ENCODE measurements at places on chromosomes 12 and 14. TPM values are rescaled to one million over a fixed set of nuclear protein-coding genes. Genes with fewer than 3 reads are reported as not detected.

Gene SLCO1C1
- polyA plus RNA-seq = not detected

Gene TPPP2
- not detected for polyA plus RNA-seq

Gene FKBP11
- polyA plus RNA-seq = 99.2 TPM

Gene PPP4R3A
- 46.9 TPM for polyA plus RNA-seq

Gene TMEM30B
- polyA plus RNA-seq = 0.24 TPM

Gene KLRC4
- not detected for polyA plus RNA-seq

Gene CLEC9A
- polyA plus RNA-seq = not detected

- no peak for DNase-seq
These were observed 119.1 kb downstream of the TTC7B start for GRCh38 chr14:90697132-90697531.

- no peak for DNase-seq
These were observed 71.9 kb downstream of the TUNAR start for GRCh38 chr14:95948558-95948981.

DNA sequence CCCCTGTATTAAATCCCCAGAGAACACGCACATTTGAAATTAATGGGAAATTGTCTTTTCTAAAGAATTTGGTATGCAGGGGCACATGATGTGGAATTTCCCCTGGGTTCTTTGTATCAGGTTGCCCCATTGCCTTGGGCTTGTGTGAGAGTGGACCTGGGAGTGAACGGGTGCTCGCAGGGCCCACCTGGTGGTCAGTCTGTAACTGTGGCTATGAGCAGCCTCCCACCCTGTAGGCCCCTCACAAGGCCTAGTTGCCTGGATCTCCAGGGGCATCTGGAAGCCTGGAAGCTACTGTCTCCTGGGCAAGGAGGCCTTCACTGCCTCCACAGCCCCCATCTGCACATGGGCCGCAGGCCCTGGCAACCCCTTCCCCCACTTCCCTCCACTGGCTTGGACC, 96.7 kb downstream of the SLC25A47 start:
- no peak for DNase-seq

GRCh38 chr12:95978351-95978750, 17.8 kb downstream of the HAL start:
- no peak for DNase-seq

DNA sequence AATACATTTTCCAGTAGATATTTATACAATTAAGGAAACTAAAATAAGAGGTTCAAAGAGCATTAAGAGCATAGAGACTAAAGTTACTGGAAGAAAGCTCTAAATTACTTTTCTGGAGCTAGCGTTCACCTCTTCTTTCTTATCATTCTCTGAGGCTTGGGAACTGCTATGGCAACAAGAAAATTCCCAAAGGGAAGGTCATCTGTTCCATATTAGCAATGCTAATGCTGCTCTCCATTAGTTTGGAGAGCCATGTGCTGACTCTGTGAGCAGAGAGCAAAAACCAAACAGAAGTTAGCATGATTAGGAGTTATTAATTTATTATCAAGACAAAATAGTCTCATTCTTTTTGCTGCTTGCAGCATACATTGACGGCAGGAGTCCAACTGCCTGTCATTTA, 143.1 kb upstream of the SLC16A7 start:
- DNase-seq = no peak

- no peak for DNase-seq
These were observed 2.3 kb downstream of the CLEC2B start for GRCh38 chr12:9866860-9867269.

GRCh38 chr12:127024791-127025190, 1242.2 kb upstream of the TMEM132C start:
- DNase-seq = no peak

DNA sequence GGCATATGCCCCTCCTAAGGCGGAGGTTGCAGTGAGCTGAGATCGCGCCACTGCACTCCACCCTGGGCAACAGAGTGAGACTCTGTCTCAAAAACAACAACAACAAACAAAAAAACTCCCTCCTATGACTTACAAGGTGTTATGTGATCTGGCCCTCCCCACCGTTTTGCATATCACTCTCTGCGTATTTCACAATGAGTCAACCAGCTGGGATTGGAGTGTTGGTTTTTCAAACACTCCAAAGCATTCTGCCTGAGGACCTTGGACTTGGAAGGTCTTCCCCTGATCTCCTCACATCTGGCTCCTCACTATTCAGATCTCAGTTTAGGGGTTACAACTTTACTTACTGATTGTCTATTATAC, 14.0 kb downstream of the MANSC1 start:
- DNase-seq = no peak

- no peak for DNase-seq
These were observed 73.0 kb upstream of the ATF1 start for GRCh38 chr12:50690925-50691324.

DNA sequence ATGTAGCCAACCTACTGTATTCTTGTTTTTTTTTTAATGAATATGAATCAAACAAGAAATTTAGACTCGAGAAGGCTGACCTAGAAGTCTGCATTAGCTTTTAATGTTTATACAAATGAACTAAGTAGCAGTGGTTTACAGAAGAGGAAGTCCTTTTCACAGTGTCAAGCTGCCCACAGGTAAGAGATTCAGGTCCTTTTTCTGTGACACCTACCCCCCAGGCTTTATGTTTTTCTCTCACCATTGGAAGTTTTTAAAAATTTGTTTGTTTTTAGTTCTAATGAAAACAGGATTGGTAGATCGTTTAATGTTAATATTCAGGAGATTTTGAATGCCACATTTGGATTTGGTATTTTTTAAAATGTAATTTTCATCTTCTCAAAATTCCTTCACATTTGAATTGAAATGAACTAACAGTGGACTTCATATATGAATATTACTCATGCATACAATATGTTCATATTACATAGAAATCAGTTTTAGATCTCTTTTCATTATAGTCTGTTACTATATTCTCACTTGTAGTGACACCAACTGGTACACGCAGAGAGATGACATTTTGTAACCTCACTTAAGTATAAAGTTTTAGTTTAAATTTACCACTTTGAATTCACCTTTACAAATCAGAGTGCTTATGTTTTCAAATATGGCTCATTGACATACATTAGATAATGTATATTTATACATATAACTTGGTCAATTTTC, 29.7 kb downstream of the ATF7IP start:
- DNase-seq = no peak

- DNase-seq = no peak
These were observed 20.1 kb downstream of the FOXN4 start for GRCh38 chr12:109289004-109289403.

GRCh38 chr12:123232472-123232806, 502 bp downstream of the MPHOSPH9 start:
- DNase-seq = no peak

DNA sequence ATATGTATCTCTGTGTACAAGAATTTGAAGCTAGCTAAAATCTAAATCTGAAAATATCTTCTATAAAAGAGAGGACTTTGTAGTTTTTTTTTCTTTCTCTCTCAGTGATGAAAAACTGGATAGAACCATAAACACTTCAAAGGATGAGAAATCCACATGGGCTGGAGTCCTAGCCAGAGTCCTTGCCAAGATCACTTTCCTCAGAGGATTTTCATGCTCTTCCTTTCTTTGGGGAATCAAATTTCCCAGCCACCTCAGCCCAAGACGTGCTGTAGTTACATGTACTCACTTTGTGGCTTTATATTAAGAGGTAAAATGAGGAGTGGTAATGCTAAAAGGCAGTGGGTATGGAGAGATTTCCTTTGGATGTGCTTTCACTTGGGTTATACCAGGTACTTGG, 110.3 kb downstream of the SLC38A1 start:
- no peak for DNase-seq

GRCh38 chr12:45518291-45519235, 210.9 kb upstream of the ARID2 start:
- DNase-seq = no peak

DNA sequence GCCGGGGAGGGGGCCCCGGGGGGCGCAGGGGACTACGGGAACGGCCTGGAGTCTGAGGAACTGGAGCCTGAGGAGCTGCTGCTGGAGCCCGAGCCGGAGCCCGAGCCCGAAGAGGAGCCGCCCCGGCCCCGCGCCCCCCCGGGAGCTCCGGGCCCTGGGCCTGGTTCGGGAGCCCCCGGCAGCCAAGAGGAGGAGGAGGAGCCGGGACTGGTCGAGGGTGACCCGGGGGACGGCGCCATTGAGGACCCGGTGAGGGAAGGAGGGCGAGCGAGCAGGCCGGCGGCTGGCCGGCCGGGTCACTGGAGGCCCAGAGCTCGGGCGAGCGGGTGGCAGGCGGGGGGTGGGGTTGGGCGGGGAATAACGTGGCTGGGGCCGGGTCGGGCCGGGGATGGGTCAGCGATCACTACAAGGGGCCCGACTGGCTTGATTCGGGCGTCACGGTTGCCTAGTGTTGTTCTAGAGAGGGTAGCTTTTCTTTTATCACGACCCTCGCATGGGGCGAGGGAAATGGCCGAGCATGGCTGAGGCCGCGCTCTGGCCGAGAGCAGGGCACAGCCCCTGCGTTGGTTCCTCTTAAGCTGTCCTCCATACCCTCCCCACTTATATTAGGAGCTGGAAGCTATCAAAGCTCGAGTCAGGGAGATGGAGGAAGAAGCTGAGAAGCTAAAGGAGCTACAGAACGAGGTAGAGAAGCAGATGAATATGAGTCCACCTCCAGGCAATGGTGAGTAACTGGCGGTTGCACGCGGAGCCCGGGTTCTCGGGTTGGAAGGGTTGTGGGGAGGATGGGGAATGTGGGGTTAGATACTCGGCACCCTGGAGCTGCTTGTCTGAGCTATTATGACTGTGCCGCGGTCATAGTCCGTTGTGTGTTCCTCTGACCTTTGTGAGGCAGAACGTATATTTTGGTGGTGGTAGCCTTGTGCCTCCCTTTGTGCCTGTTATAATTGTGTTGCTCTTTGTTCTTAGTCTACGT, 603 bp downstream of the PABPN1 start:
- no peak for DNase-seq

DNA sequence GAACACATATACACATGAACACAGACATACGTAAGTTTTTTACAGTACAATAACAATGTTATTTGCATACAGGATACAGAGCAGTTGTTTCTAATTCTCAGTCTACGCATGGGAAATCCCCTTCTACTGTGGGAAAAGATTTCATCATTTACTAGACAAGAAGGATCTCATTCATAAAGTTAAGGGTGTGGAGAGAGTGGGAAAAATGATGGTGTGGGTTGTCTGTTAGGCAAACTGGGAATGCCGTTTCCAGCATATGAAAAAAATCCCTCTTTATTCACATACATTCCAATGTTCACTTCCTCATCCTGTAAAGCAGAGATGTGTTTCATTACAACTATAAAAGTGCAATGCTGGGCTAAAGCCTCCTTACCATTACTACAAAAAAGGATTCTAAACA, 120.9 kb downstream of the SINHCAF start:
- DNase-seq = no peak

GRCh38 chr14:23604675-23605170, 26.1 kb upstream of the JPH4 start:
- DNase-seq = no peak

GRCh38 chr12:1504304-1504894, 90.0 kb downstream of the FBXL14 start:
- DNase-seq = no peak

- DNase-seq = no peak
These were observed 33.3 kb upstream of the KRAS start for GRCh38 chr12:25284024-25284423.

GRCh38 chr14:99080306-99080705, 191.7 kb downstream of the BCL11B start:
- DNase-seq = no peak

All from AG04450 (cell line).